T-helper 2 cell treated with Interferon-gamma antibody and Interleukin-4, amounts not matched to agents 5 μg/mL and 100 μg/mL, for 36 hours (primary cell): ENCODE measurements at places on chromosomes 1 and 21.

DNA sequence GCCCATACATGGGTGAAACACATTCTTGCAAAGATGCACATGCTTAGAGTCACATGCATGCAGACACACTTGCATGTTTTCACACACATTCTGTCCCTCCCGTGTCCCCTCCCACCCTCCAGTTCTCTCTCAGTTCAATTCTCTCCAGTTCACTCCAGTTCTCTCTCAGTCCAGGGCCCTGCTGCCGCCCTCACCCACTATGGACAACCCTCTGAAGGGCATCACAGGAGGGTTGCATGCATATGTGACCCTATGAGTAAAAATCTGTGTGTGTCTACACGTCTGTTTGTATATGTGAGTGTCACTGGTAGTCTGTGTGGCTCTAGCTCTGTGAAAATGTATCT, 21.8 kb upstream of the ADGRB2 start:
- no peak for DNase-seq

GRCh38 chr1:200392625-200393185, 17.1 kb downstream of the ZNF281 start:
- no peak for DNase-seq

DNA sequence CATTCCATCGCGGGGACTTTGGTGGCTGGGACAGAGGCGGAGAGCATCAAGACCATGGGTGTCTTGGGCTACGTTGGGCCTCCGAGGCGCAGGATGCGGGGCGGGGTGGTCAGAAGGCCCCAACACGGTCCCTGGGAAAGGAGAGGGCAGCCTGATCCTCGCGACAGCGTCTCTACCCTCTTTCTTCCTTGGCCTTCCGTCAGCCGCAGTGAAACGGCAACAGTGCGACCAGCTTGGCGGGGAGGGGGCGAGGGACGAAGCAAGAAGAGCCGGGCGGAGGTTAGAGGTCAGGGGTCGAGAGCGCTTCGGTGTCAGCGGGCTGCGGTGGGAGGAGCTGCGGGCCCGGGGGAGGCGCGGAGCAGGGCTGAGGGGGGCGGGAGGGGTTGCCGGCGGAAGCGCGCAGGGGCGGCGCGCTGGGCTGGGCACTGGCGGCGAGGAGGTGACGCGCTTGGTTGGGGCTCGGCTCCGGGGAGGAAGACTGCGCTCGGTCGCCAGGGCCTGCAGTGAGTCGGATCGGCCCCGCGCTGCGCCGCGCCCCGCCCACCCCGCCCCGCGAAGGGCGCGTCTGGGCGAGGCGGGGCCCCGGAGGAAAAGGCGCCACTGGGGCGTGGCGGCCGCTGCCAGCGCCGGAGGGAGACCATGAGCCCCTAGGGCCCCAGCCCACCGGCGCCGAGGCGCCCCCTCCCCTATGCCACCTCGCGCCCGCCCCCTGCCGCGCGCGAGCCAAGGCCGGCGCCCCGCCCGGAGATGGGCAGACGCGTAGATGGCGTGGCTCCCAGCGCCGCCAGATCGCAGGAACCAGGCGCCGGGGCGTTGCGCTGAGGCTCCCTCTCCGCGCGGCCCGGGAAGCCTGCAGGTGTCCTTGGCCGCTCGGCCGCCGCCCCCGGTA, at the start of gene KCNC4:
TSS of gene KCNC4 (plus strand) at position 600 of the 889 bp plus-strand sequence. CDS start 1,186 bp downstream, outside the sequence.
- peak; percentile 90 for DNase-seq

DNA sequence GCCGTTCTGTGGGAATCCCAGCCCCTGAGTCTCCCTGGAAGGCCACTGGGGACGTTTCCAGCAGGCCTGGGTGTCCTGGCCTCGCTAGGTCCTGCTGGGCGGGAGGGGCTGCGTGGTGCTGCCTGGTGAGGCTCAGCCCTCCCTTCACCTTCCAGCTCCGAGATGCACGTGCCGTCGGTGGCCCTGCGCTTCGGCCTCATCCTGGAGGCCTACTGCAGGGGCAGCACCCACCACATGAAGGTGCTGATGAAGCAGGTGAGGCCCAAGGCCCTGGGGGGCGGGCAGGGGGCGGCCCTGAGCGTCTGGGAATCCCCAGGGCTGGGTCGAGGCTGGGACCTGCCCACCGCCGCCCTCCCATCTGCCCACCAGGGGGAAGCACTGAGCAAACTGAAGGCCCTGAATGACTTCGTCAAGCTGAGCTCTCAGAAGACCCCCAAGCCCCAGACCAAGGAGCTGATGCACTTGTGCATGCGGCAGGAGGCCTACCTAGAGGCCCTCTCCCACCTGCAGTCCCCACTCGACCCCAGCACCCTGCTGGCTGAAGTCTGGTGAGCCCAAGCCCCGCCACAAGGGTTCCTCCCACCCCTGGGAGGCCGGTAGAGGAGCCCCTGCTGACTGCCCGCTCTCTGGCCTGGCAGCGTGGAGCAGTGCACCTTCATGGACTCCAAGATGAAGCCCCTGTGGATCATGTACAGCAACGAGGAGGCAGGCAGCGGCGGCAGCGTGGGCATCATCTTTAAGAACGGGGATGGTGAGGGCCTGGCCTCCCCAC, 70.3 kb downstream of the PIK3CD start:
- peak; percentile 41 for DNase-seq

GRCh38 chr1:99465176-99465900, 180.6 kb upstream of the PALMD start:
- no peak for DNase-seq

DNA sequence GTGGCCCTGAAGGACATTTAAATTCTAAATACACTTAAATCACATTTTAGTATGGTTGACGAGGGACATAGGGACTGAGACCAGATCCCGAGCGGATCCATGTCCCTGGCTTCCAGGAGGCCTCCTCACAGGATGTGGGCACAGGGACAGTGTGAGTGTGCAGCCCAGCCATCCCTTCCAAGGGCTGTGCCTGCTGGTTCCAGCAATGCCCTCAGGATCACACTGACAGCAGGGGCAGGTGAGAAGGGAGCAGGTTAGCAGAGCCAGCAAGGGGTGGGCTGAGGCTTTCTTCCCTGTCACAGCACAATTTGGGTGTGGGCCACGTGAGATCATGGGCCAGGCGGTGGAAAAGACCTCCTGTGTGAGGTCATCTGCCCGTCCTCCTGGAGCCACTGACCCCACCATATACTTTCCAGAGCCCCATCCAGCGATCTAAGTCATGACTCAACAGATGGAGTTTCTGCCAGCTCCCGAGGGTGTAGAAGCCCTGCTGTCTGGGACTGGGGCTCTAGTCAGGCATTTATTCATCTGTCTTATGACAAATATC, 37.0 kb upstream of the PRSS38 start:
- DNase-seq = no peak
